ENCODE measurements at places on chromosomes 13 and 19. TPM values are rescaled to one million over a fixed set of nuclear protein-coding genes. Genes with fewer than 3 reads are reported as not detected.

The GPATCH1 gene
- polyA plus RNA-seq: 5.0 TPM

The GNG7 gene
- polyA plus RNA-seq: 3.1 TPM

The KIR2DL4 gene
- 0.10 TPM for polyA plus RNA-seq

The CHERP gene
- polyA plus RNA-seq: 19.5 TPM

The KLK11 gene
- 23.6 TPM for polyA plus RNA-seq

The SHISA7 gene
- polyA plus RNA-seq: not detected

The HCST gene
- polyA plus RNA-seq: 89.1 TPM

The SHISA2 gene
- 4.4 TPM for polyA plus RNA-seq

The BEST2 gene
- polyA plus RNA-seq: 0.02 TPM

The LILRB1 gene
- 8.1 TPM for polyA plus RNA-seq

The ZNF331 gene
- polyA plus RNA-seq: 12.7 TPM

The GZMM gene
- polyA plus RNA-seq: 2.4 TPM

The PLIN4 gene
- 3.7 TPM for polyA plus RNA-seq

The ACP7 gene
- polyA plus RNA-seq: 0.03 TPM

The C13orf42 gene
- polyA plus RNA-seq: not detected

The RPL18A gene
- 1,929 TPM for polyA plus RNA-seq

The ZNF626 gene
- 2.5 TPM for polyA plus RNA-seq

The CLEC4M gene
- polyA plus RNA-seq: 2.5 TPM

The ZNF575 gene
- polyA plus RNA-seq: 0.65 TPM

The ADAMTSL5 gene
- 1.5 TPM for polyA plus RNA-seq

The PPM1N gene
- 1.0 TPM for polyA plus RNA-seq

The NPAS1 gene
- polyA plus RNA-seq: 1.2 TPM

The KRTDAP gene
- polyA plus RNA-seq: 0.49 TPM

The LIG4 gene
- 7.6 TPM for polyA plus RNA-seq

The ZFP28 gene
- 2.7 TPM for polyA plus RNA-seq

The CAPN12 gene
- polyA plus RNA-seq: 4.9 TPM

The ANGPTL8 gene
- polyA plus RNA-seq: 1.0 TPM

The SIGLEC8 gene
- 0.28 TPM for polyA plus RNA-seq

The ZNF729 gene
- not detected for polyA plus RNA-seq

The PRTN3 gene
- 0.85 TPM for polyA plus RNA-seq

The CYP2F1 gene
- 10.0 TPM for polyA plus RNA-seq

The FGF22 gene
- polyA plus RNA-seq: 0.85 TPM
